ENCODE measurements at places on chromosomes 3 and 15.

DNA sequence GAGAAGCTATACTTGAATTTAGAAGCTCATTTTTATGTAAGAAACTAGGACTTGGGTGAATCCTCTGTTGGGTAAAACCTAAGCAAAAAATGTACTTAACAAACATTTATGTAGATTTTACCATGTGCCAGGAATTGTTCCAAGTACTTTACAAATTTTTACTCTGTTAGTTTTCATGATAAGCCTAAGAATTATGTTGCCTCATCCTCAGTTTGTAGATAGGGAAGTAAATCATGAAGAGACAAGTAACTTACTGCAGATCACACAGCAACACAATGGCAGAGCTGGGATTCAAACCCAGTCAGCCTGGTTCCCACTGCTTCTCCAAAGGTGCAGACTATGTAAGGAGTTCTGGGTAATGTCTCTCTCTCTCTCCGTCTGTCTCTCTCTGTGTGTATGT lies 169.9 kb downstream of the DIPK2A start:
- no peak for DNase-seq

GRCh38 chr3:112482675-112483074 lies 16.6 kb downstream of the BTLA start:
- DNase-seq = no peak

- DNase-seq = no peak
These were observed 96.0 kb upstream of the PPP2R3A start for GRCh38 chr3:135869439-135870105.

- no peak for DNase-seq
These were observed 10.1 kb downstream of the ARHGAP31 start for GRCh38 chr3:119304201-119304713.

- no peak for DNase-seq
These were observed 28.7 kb downstream of the LRRK1 start for GRCh38 chr15:100947760-100948429.

DNA sequence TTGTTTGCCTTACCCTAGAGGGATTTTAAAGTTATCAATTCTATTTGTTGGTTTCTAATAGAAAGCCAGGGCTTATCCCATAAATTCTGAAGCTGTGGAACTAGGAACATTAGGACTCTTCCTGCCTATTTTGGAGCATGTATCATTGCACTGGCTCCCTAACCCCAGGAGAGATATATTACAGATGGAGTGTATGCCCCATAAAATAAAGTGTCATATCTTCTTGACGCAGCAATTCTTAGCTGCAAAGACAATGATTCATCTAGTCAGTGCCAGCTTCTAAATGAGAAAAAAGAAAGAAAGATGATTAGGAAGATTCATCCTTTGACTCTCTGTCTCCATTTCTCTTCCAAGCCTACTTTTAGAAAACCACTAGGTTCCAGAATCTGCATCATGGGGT lies 74.8 kb upstream of the MAGI1 start:
- no peak for DNase-seq

GRCh38 chr3:170220871-170221270 lies 1.4 kb upstream of the PRKCI start:
- no peak for DNase-seq

GRCh38 chr3:140844072-140844471 lies 97.6 kb upstream of the SLC25A36 start:
- DNase-seq = no peak

- no peak for DNase-seq
These were observed 356.5 kb downstream of the ZIC4 start for GRCh38 chr3:147049821-147050220.

- no peak for DNase-seq
These were observed 35.0 kb downstream of the SPSB4 start for GRCh38 chr3:141086188-141086587.

GRCh38 chr15:55499151-55499550 lies 8.9 kb downstream of the DNAAF4 start:
- DNase-seq = no peak

DNA sequence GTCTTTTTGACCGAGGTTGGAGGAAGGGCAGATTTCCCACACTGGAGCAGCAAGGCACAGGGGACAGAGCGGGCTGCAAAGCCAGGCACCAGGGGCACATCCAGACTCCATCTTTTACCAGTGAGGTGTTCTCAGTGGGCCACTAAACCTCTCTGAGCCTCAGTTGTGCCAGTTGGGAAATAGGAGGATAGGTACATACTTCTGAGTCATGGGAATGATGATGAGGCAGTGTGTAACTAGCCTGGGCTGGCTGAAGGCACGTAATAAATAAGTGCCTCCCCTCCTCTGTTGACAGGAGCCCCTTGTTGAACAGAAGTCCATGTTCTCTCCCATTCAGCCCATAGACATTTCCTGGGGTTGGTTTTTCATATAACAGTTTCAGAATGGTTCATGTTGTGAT lies 48.7 kb downstream of the GPD1L start:
- no peak for DNase-seq

DNA sequence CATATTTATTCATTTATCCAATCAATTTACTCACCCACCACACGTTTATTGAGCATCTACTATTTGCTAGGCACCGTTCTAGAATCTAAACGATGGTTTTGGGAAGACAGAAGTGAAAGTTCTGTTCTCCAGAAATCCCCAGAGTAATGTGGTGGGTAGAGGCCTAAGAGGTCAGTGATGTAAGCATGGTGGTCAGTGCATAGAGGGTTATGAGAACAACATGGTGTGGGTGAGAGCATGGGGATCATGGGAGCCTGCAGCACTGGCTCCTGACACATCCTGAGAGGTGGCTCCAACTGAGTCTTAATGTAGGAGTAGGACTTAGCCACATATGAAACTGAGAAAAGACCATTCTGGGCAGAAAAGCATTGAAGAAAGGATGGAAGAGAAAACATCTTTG lies 85.3 kb upstream of the TNFAIP8L3 start:
- peak; percentile 15 for DNase-seq

GRCh38 chr15:71658827-71659729 lies 151.3 kb upstream of the NR2E3 start:
- DNase-seq = no peak

DNA sequence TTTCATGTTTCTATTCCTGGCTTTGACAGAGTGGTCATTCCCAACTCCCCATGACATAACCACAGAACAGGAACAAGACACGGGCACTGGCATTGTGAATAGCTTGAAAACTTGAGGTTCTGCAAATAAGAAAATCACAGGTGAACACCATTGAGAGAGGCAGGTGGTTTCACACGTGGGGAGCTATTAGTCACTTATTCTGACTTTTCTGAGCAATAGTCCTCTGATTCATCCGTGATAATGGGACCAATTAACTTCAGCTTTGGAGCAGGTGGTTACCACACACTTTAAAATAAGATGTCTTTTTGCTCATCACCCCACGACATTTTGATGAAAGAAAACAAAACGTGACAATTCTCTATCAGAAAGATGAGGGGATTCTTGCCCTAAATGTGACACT lies 224.7 kb downstream of the KLF13 start:
- DNase-seq = no peak

- DNase-seq = no peak
These were observed 165.0 kb downstream of the FRMD5 start for GRCh38 chr15:44029940-44030568.

DNA sequence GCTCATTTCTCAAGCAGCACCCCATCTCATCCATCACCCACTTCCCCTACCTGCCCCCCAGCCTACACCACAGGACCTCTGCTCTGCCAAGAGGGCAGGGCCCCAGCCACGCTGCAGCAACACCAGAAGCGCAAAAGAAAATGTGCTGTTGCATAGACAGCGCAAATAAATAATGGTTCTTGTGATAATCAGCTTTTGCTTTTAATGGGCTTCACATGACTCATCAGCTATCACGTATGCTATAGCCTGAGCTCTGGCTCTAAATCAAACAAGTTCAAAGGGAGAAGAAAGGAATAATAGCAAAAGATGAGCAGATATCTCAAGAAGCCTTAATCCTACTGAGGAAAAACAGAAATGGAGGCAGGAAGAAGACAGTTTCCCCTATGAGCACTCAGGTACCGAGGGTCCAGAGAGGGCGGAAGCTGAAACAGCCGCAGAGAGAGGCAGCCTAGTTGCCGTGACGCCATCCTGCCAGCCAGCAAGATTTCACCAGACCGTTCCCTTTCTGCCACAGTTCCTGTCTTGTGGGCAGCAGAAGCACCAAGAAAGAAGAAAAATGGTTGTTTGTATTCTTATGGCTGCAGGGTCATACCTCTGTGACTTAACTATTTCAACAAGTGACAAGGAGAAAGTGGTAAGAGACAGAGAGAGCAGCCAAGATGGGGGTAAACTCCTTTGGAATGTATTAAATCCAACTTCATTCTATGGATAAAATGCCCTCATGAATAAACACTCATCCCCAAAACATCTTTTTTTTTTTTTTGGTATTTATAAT lies 22.0 kb downstream of the RAB27A start:
- DNase-seq = peak; percentile 55

GRCh38 chr3:13276438-13277195 lies 143.5 kb downstream of the NUP210 start:
- DNase-seq = no peak

DNA sequence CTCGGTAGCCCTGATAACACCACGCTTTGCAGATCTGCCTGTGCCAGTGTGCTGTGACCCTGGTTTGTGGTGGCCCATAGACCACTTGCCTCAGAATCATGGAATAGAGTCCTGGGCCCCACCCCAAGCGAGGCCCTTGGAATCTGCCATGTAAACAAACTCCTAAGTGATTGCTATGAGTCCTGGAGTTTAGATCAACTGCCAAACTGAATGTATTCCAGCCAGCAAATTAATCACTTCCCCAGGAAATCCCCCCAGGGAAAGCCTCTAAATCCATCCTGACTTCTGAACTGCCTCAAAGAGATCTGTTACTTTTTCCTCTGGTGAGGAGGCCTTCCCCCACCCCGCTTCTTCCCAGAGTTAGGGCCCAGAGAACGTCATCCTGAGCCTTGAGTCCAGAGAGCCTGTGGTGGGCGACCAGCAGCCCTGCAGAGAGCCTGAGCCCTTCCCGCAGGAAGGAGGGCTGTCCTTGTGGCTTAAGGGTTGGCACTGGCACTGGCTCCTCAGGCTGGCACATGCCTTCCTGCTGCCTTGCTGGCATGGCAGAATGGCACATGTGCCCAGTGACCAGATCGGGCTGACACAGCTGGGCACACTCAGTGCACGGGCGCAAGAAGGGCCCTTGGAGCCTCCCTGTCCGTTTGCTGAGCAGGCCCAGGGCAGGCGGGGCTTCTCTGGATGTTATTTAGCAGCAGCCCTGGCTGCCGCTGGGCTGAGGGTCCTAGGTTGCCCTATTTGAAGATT lies 50.6 kb upstream of the PLXNA1 start:
- DNase-seq = no peak

GRCh38 chr15:63843901-63844317 lies 10.2 kb upstream of the HERC1 start:
- DNase-seq = no peak

GRCh38 chr3:6985848-6986247 lies 124.9 kb downstream of the GRM7 start:
- no peak for DNase-seq

DNA sequence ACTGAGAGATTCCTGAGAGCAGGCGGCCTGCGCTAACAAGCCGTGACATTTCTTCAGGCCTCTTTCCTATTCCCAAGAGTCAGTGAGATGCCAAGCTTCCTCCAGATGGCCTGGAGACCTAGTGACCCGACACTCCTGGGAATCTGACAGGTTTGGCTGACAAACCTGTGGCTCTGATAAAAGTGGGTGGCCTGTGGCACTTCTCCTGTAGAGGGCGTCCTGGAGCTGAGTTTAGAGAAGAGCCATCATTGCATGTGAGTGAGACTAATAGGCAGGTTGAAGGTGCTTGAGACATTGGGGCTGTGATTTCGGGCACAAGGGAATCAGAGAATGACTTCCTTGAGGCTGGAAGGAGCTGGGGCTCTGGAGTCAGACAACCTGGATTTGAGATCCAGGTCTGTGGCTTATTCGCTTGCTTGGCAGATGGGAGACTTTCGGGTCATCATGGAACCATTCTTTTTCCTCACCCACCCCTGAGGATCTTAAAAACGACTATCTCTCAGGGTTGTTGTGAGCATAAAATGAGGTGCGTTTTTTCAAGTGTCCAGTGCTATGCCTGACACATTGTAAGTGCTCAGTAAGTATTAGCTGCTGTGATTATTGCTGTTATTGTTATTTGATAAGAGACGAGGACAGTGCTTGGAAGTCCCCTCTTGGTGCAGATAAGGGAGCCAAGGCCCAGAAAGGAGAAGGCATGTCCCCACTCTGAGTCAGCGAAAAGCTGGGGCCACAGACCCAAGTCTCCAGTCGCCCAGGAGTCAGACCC lies 77.2 kb downstream of the SCN10A start:
- no peak for DNase-seq

- no peak for DNase-seq
These were observed 8.0 kb upstream of the CCDC13 start for GRCh38 chr3:42780892-42781700.

GRCh38 chr15:52329987-52330386 lies 34.4 kb upstream of the MYO5C start:
- no peak for DNase-seq

- no peak for DNase-seq
These were observed 520 bp downstream of the TMEM42 start for GRCh38 chr3:44862226-44862637.

GRCh38 chr3:140834266-140835037 lies 107.2 kb upstream of the SLC25A36 start:
- DNase-seq = no peak

GRCh38 chr3:109985943-109986555 lies 648.7 kb upstream of the DPPA4 start:
- DNase-seq = no peak

DNA sequence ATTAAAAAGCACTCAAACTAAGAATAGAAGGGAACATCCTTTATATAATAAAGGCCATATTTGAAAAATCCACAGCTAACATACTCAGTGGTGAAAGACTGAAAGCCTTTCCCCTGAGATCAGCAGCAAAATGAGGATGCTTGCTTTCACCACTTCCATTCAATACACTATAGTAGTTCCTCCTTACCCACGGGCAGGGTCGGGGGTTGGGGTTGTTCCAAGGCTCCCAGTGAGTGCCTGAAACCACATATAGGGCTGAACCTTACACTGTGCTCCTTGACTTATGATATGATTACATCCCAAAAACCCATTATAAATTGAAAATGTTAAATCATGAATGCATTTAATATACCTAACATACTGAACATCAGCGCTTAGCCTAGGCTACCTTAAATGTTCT lies 37.7 kb downstream of the ALDH1L1 start:
- no peak for DNase-seq

- no peak for DNase-seq
These were observed 131.8 kb downstream of the TBL1XR1 start for GRCh38 chr3:177065285-177066033.

DNA sequence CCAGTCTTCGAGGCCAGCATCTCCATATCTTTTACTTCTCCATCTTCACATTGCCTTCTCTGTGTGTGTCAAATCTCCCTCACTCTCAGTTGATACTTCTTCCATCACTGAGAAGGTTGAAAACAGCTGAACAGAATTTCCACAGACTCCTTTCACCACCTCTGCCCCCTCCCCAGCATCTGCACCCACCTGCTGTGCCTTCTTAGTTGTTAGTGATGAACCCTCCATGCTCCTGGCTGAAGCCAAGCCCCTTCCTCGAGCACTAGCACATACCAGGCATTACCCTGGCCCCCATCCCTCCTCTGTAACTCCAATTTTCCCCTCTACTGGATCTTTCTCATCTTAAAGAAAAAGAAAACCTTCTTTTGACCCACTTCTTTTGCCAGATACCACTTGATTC lies 27.8 kb upstream of the ESYT3 start:
- DNase-seq = no peak

GRCh38 chr15:51283026-51283425 lies 55.4 kb downstream of the CYP19A1 start:
- no peak for DNase-seq

All from ureter (tissue), 1 donor.